ENCODE measurements at places on chromosomes 3 and 15. TPM values are rescaled to one million over a fixed set of nuclear protein-coding genes. Genes with fewer than 3 reads are reported as not detected.

The PPP1R14D gene
- 0.14 TPM for total RNA-seq

The ZIC1 gene
- not detected for total RNA-seq

DNA sequence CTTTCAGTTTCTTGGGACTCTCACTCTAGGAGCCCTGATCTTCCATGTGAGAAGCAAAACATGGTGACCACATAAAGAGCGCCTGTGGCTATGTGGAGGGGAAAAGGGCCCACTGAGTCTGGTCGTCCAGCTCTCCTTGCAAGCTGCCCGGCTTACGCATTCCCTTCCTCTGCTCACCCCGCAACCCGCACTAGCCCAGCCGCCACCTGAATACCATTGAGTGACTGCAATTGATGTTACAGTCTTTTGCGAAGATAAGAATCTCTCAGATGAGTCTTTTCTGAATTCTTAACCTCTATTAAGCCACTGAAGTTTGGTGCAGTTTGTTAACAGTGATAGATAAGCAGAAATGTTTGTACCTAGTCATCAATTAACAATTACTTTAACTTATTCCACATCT, 589.0 kb upstream of the DPPA4 start:
- DNase-seq = no peak

DNA sequence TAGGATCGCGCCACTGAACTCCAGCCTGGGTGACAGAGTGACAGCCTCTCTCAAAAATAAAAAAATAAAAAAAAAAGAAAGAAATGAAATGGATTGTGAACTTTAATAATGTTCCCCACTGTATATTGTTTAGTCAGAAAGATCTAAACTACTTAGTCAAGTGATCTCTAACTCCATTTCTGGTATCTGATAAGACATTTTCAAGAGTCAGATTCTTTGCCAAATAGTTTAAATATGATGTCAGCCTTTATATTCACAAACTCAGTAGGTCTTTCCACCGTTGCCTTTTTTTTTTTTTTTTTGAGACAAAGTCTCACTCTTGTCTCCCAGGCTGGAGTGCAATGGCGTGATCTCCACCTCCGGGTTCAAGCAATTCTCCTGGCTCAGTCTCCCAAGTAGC, 29.0 kb upstream of the OSBPL11 start:
- no peak for DNase-seq

- no peak for DNase-seq
These were observed 59.7 kb downstream of the ITPR1 start for GRCh38 chr3:4552811-4553210.

GRCh38 chr3:134355416-134355815, 18.8 kb downstream of the AMOTL2 start:
- DNase-seq = no peak

Measured in thymus (tissue), 14 donors.